ENCODE measurements at places on chromosomes 12 and 14. TPM values are rescaled to one million over a fixed set of nuclear protein-coding genes. Genes with fewer than 3 reads are reported as not detected.

DNA sequence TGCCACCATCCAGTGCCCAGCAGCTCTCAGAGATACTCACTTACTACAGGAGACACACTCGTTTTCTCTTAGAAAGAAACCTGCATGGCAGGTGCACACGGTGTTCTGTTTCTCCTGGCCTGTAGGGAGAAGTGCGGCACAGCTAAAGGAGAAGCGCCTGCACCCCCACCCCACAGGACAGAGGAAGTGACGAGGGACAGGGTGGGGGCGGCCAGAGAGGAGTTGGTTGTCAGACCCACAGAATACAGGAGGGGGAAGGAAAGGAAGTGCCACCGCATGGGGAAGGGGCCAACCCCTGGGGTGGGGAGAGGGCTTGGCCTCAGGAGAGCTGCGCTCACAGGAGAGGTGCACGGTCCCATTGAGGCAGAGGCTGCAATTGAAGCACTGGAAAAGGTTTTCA, 8.8 kb downstream of the TNFRSF1A start:
- peaks cover 47% of the 10 kb centered on the region for H3K36me3 ChIP-seq
- peak overlapping the region; percentile 99 for H3K27ac ChIP-seq
- no peak overlapping the region for H3K4me3 ChIP-seq
- H3K4me1 ChIP-seq, result peaks cover 46% of the 10 kb centered on the region
- no peaks in the 10 kb centered on the region for H3K27me3 ChIP-seq

PMCH gene
- total RNA-seq, result not detected

FOXA1 gene
- under 0.01 TPM for total RNA-seq

LRRC10 gene
- total RNA-seq, result not detected

- peak; percentile 59 for DNase-seq
- no peaks in the 10 kb centered on the region for H3K4me1 ChIP-seq
- H3K27me3 ChIP-seq, result no peaks in the 10 kb centered on the region
- H3K4me3 ChIP-seq, result no peak overlapping the region
Observed at GRCh38 chr14:85334316-85334715, 195.6 kb upstream of the FLRT2 start.

DNA sequence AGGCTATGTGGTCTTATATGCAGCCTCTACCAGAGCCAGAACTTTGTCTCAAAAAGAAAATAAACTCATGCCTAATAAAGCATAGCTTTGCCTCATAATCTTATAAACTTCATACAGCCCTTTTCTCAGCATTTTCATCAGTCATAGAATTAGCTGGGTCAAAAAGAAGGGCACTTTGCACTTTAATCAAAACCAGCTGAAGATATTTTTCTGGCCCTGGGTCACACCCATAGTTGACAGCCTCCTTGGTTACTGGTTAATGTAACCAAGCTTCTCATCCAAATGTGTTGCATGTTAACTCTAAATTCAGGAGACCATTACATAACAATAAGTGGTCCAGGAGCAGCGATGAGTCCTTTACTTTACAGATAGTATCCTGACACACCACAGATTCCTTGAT, 558.2 kb downstream of the FLRT2 start:
- no peaks in the 10 kb centered on the region for H3K27me3 ChIP-seq
- no peaks in the 10 kb centered on the region for H3K36me3 ChIP-seq
- no peak overlapping the region for H3K4me3 ChIP-seq
- no peaks in the 10 kb centered on the region for H3K4me1 ChIP-seq
- no peak for DNase-seq

DNA sequence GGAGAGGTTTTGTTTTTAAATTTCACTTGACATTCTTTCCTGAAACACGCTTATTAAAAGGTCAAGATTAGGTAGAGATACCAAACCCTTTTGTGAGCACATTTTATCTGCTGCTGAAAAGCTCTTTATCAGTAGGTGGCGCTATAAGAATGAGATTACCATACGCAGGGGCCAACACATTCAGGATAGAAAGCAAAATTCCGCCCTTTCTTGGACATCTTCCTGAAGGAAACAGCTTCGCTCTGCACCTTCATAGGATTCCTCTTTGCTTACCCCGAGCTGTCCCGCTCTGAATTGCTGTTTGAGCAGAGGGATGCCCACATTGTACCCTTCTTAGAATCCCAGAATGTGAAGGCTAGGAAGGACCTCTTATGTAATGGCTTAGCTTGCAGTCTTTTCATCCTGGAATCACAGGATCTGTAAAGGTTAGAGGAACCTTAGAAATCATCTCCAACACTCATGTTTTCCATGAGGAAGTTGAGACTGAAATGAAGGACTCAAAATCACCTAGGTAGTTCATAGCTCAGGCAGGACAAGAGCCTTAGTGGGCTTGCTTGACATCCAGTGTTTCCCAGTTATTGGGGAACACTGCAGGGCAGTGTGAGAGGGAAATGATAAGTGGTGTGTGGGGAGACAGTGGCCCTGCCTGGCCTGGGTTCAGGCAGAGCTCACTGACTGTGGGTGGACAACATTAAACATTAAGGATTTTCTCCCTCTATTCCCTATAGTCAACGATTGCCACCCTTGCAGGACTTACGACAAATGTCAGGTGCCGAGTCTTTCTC, 38.7 kb upstream of the CRY1 start:
- H3K27ac ChIP-seq, result no peak overlapping the region
- H3K4me1 ChIP-seq, result no peaks in the 10 kb centered on the region
- no peaks in the 10 kb centered on the region for H3K36me3 ChIP-seq
- H3K4me3 ChIP-seq, result no peak overlapping the region
- no peaks in the 10 kb centered on the region for H3K27me3 ChIP-seq
- peak; percentile 70 for DNase-seq

GRCh38 chr14:33794791-33795305, 156.0 kb downstream of the EGLN3 start:
- H3K27ac ChIP-seq, result no peak overlapping the region
- H3K27me3 ChIP-seq, result peaks cover 8% of the 10 kb centered on the region
- no peak for DNase-seq
- no peaks in the 10 kb centered on the region for H3K4me1 ChIP-seq
- H3K4me3 ChIP-seq, result no peak overlapping the region
- H3K36me3 ChIP-seq, result no peaks in the 10 kb centered on the region

SERPINA6 gene
- not detected for total RNA-seq

- no peak overlapping the region for H3K4me3 ChIP-seq
- no peak overlapping the region for H3K27ac ChIP-seq
- no peak for DNase-seq
- H3K4me1 ChIP-seq, result no peaks in the 10 kb centered on the region
- H3K36me3 ChIP-seq, result no peaks in the 10 kb centered on the region
- no peaks in the 10 kb centered on the region for H3K27me3 ChIP-seq
Observed at GRCh38 chr14:81535396-81536164, 1.9 kb upstream of the SEL1L start.

GRCh38 chr14:94050231-94050880, 24.2 kb downstream of the OTUB2 start:
- H3K36me3 ChIP-seq, result peaks cover 33% of the 10 kb centered on the region
- no peaks in the 10 kb centered on the region for H3K4me1 ChIP-seq
- no peak overlapping the region for H3K4me3 ChIP-seq
- no peak for DNase-seq
- H3K27ac ChIP-seq, result no peak overlapping the region

- no peak overlapping the region for H3K27ac ChIP-seq
- peaks cover 4% of the 10 kb centered on the region for H3K4me1 ChIP-seq
- no peak overlapping the region for H3K4me3 ChIP-seq
- H3K27me3 ChIP-seq, result no peaks in the 10 kb centered on the region
- no peaks in the 10 kb centered on the region for H3K36me3 ChIP-seq
Observed at GRCh38 chr12:29035112-29035511, 114.0 kb upstream of the FAR2 start.

- no peak overlapping the region for H3K4me3 ChIP-seq
- no peak overlapping the region for H3K27ac ChIP-seq
- H3K4me1 ChIP-seq, result no peaks in the 10 kb centered on the region
- no peaks in the 10 kb centered on the region for H3K36me3 ChIP-seq
Observed at GRCh38 chr12:15151161-15152091, 69.8 kb downstream of the RERG start.

HOXC6 gene
- total RNA-seq, result 0.17 TPM

RNU4-1 gene
- under 0.01 TPM for total RNA-seq

DNA sequence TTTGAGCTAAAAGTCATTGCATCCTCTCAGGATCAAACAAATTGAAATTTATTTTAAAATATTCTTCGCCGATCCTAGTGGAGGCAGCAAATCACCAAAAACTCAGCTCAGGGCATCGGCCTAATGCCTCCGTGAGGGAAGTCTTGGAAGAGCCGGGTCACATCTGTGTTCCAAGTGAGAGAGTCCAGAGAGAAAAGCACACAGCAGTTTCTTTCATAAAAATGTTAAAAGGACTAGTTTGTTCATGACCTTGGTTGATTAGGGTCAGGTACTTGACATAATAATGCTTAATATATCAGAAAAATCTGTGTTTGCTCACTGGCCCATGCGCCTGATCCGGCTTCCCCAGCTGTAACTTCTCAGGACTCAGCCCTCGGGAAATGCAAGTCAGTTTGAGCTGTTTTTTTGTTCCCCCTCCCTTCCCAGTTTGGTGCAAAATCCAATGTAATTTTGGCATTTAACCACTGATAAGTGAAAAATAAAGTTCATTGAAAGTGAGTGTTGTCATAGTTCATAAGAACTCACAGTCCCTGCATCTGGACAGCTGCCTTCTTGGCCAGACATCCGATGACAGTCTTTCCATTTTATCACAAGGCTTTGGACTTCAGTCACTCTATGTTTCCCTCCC, 161.7 kb downstream of the CAND1 start:
- H3K4me3 ChIP-seq, result no peak overlapping the region
- no peaks in the 10 kb centered on the region for H3K36me3 ChIP-seq
- H3K27me3 ChIP-seq, result no peaks in the 10 kb centered on the region
- H3K4me1 ChIP-seq, result peaks cover 20% of the 10 kb centered on the region
- peak; percentile 85 for DNase-seq
- H3K27ac ChIP-seq, result no peak overlapping the region

SYNDIG1L gene
- not detected for total RNA-seq

RNASE4 gene
- total RNA-seq, result 20.0 TPM

DNA sequence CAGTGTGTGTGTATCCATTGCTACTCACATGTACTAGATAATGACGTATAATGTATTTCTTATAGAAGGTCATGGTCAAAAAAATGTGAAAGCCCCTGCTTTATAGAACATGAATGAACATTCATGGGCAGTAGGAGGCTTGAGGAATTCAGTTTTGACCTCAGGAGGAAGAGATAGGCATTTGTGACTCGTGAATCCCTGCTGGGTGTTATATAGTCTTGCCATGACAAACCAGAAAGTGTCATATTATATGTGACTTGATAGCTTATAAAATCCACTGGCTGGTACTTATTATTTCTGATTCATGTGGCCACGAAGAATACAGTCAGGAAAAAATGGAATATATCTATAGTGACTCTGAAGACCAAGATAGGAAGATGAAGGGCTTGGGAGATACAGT, 287.6 kb downstream of the CEP128 start:
- H3K4me1 ChIP-seq, result no peaks in the 10 kb centered on the region
- DNase-seq, result no peak
- no peaks in the 10 kb centered on the region for H3K27me3 ChIP-seq

A2ML1 gene
- not detected for total RNA-seq

NEDD1 gene
- total RNA-seq, result 24.9 TPM

Measured in fibroblast of lung (primary cell).